Effector memory CD4-positive, alpha-beta T cell (primary cell): ENCODE measurements at places on chromosomes 2 and 18.
A peak's percentile ranks its signal among the peaks of the same experiment; 100 is the strongest.

DNA sequence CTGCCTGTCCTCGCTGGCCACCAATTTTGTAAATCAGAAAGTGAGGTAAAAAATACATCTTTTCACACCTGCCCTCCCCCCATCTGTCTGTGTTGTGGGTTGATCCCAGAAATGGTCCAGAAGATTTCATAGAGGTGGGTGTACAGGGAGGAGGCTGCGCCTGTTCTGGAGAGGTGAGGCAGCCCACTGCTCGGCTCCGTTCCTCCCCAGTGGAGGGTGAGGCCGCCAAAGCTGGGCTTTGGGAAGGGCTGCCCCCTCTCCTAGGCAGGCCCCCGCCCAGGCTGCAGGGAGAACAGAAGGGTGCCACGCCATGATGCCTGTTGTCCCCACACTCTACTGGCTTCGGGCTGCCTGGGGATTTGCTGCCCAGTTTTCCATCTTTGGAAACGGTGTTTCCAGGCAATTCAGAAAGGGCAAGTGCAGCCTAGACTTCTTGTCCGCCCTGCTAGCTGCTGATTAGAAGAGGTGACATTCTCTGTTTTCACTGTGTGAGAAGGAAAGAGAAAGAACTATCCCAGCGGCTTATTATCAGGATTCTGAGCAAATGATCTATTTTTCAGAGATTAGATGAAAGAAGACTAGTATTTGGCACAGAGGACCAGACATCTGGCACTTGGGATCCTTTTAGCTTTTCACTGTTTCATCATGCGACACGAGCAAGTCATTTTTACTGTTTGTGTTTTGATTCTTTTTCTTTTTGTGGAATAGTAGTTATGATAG is 18.7 kb downstream of the SMARCAL1 start:
- H3K4me3 ChIP-seq = no peak overlapping the region
- no peaks in the 10 kb centered on the region for H3K27me3 ChIP-seq
- DNase-seq = no peak
- H3K4me1 ChIP-seq = no peaks in the 10 kb centered on the region

DNA sequence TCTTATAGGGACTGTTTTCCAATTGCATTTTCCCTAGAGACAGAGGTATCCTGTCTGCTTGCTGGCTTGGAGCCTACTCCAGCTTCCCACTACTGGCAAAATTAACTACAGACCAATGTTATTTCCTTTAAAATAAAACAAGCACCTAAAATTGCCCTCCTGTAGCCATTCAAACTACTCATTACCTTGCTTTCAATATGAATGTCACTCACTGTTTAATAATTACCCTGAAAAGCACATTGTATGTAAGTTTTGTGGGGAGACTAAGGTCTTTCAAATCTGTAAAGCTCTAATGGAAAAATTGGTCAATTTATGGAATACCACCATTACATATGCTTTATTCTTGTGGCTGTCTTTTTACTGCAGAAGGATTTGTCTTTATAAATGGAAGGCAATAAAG is 87.3 kb downstream of the DOCK10 start:
- no peak for DNase-seq
- no peak overlapping the region for H3K27ac ChIP-seq
- no peaks in the 10 kb centered on the region for H3K27me3 ChIP-seq
- no peak overlapping the region for H3K4me3 ChIP-seq

DNA sequence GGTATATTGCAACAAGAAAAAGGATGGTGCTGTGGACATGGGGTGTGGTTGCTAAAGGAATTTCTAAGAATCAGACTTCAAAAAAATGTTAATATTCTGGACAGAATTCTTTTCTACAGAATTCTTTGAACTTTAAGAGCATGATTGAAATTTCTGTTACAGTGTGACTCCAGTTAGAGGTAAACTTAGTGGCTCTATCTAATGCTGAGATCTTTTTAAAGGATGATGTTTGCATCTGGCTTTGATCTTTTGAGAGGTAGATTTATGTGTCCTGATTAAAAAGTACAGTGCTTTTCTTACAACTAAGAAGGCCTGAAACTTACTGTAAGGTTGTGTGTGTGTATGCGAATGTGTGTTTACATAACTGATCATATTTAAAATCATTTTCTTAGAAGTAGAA is 25.4 kb downstream of the NCK2 start:
- no peaks in the 10 kb centered on the region for H3K27me3 ChIP-seq
- H3K4me3 ChIP-seq = no peak overlapping the region
- peaks cover 85% of the 10 kb centered on the region for H3K4me1 ChIP-seq
- H3K27ac ChIP-seq = peak overlapping the region; percentile 40
- no peak for DNase-seq

DNA sequence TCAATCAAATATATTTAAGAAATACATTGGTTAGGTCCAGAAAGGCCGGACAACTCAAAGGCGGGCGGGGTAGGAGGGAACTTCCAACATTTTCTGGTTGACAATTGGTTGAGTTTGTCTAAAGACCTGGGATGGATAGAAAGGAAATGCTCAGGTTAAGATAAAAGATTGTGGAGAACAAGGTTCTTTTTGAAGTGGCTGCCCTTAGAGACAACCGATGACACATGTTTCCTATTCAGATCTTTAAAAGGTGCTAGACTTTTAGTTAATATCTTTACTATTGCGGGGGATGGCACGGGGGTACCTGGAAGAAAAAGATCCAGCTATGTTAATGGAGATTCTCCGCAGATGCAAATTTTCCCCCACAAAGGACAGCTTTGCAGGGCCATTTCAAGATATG is 10.0 kb upstream of the AP1S3 start:
- no peaks in the 10 kb centered on the region for H3K4me1 ChIP-seq
- no peak overlapping the region for H3K4me3 ChIP-seq
- no peak overlapping the region for H3K27ac ChIP-seq
- DNase-seq = no peak
- no peaks in the 10 kb centered on the region for H3K27me3 ChIP-seq
- no peaks in the 10 kb centered on the region for H3K36me3 ChIP-seq

DNA sequence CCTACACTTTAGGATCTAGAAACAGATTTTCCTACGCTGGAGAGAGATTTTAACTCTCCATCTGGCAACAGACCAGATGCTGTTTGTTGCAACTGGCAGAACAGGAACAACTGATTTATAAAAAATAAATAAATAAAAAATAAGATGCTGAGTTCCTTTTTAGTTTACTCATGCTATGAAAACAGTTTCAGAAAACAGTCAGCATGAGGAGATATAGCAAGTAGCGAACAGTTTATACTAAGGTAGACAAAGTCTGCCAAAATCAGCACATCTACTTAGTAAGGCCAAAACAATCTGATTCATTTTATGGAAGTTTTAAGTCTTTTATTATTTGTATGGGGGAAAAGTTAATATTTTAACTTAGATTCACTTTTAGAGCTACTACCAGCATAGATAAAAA is 974.0 kb upstream of the CNTNAP5 start:
- H3K27me3 ChIP-seq = no peaks in the 10 kb centered on the region
- no peaks in the 10 kb centered on the region for H3K36me3 ChIP-seq
- DNase-seq = no peak
- no peaks in the 10 kb centered on the region for H3K4me1 ChIP-seq
- H3K27ac ChIP-seq = no peak overlapping the region

DNA sequence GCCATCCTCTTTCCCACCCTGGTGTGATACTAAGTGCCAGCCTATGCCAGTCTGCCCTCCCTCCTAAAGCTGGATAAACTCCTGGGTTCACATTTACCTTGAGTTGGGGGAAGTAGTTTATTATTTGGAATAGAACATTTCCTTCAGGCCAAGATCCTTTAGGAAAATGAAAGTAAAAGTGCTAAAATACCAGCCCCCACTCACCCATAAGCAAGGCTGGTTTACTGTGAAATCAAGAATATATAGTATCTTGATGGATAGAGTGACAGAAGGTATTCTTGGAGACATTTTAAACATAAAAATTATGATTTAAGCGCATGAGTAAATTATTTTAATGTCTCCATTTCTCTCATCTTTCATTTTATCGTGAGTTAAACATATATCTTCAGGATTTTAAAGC is 27.1 kb downstream of the ZNF532 start:
- no peak overlapping the region for H3K4me3 ChIP-seq
- H3K27ac ChIP-seq = no peak overlapping the region
- H3K4me1 ChIP-seq = peaks cover 6% of the 10 kb centered on the region
- no peak for DNase-seq
- no peaks in the 10 kb centered on the region for H3K27me3 ChIP-seq

- no peak overlapping the region for H3K27ac ChIP-seq
Measured at GRCh38 chr18:68693091-68693815, 21.7 kb downstream of the TMX3 start.

- H3K27ac ChIP-seq = no peak overlapping the region
- H3K4me1 ChIP-seq = no peaks in the 10 kb centered on the region
- DNase-seq = no peak
- no peaks in the 10 kb centered on the region for H3K27me3 ChIP-seq
- H3K36me3 ChIP-seq = no peaks in the 10 kb centered on the region
Measured at GRCh38 chr2:99081891-99082290, 59.6 kb upstream of the C2orf15 start.

- DNase-seq = no peak
- no peaks in the 10 kb centered on the region for H3K36me3 ChIP-seq
- H3K4me3 ChIP-seq = no peak overlapping the region
- H3K27me3 ChIP-seq = no peaks in the 10 kb centered on the region
- no peak overlapping the region for H3K27ac ChIP-seq
- H3K4me1 ChIP-seq = no peaks in the 10 kb centered on the region
Measured at GRCh38 chr2:31401580-31401979, 13.0 kb downstream of the XDH start.

- no peaks in the 10 kb centered on the region for H3K4me1 ChIP-seq
- no peak overlapping the region for H3K4me3 ChIP-seq
- H3K27me3 ChIP-seq = no peaks in the 10 kb centered on the region
- no peak for DNase-seq
- H3K36me3 ChIP-seq = peaks cover 3% of the 10 kb centered on the region
Measured at GRCh38 chr2:174142290-174142689, 106.0 kb downstream of the OLA1 start.

GRCh38 chr2:161651547-161651946 is 27.3 kb downstream of the SLC4A10 start:
- no peaks in the 10 kb centered on the region for H3K4me1 ChIP-seq
- H3K36me3 ChIP-seq = no peaks in the 10 kb centered on the region
- no peaks in the 10 kb centered on the region for H3K27me3 ChIP-seq
- no peak overlapping the region for H3K27ac ChIP-seq
- no peak overlapping the region for H3K4me3 ChIP-seq

DNA sequence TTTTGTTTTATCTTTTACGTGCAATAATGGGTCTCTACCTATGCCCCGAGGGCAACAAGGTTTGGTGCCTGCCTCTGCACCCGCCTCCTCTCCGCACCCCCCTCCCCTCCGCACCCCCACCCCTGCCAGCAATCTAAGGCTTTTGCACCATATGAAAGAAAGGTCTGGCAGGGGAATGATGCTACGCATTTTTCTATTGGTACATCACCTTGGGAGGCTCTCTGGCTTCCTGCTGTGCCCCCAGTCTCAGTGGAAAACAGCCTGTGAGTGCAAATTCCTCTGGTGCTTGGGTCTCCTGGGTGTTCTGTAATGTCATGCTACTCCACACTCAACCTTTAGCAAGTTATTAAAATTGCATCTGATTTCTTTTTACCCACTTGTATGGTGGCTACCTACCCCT is 161.3 kb upstream of the SMAD7 start:
- no peak for DNase-seq
- no peak overlapping the region for H3K4me3 ChIP-seq
- no peaks in the 10 kb centered on the region for H3K27me3 ChIP-seq
- H3K36me3 ChIP-seq = no peaks in the 10 kb centered on the region
- H3K27ac ChIP-seq = no peak overlapping the region

DNA sequence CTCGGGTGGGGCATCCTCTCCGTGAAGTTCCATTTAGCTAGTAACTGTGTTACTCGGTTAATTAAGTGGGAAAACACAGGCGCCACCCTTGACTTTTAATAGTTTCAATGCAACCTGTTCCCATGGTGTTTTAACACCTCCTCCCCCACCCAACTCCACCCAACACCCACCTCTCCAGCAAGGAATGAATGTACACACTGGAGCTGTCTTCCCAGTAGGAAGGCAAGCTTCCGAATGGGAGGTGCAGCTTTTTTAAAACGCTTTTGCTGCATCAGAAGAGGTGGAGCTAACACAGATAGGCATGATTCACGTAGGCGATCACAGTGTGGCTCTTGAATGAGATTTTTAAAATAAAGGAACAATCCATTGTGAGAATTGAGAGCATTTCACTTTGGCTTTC is 73.8 kb upstream of the AGAP1 start:
- H3K4me3 ChIP-seq = no peak overlapping the region
- no peak overlapping the region for H3K27ac ChIP-seq
- no peaks in the 10 kb centered on the region for H3K36me3 ChIP-seq
- DNase-seq = no peak
- H3K4me1 ChIP-seq = no peaks in the 10 kb centered on the region
- H3K27me3 ChIP-seq = no peaks in the 10 kb centered on the region

DNA sequence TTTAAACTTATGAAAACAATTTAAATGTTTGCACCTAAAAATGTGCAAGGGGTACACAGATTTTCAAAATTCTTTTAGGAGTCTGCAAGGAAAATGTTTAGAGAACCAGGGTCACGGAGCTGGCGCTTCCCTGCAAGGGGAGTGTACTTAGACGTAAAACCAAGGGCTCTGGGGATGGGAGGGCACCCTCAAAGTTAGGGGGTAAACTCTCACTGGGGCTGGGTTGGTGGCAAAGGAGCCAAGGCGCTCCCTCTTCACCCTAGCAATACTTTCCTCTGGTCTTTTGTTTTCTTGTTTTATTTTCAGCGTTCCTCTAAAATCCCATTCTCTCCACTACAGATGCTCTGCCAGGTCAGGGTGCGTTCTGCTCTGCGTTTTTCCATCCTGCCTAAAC is 20.0 kb downstream of the TMEM247 start:
- DNase-seq = no peak
- peak overlapping the region; percentile 48 for H3K4me3 ChIP-seq
- H3K36me3 ChIP-seq = no peaks in the 10 kb centered on the region
- no peaks in the 10 kb centered on the region for H3K27me3 ChIP-seq
- peak overlapping the region; percentile 64 for H3K27ac ChIP-seq

- peaks cover 10% of the 10 kb centered on the region for H3K4me1 ChIP-seq
- no peak for DNase-seq
- H3K4me3 ChIP-seq = peak overlapping the region; percentile 85
- peak overlapping the region; percentile 84 for H3K27ac ChIP-seq
Measured at GRCh38 chr2:121736140-121736461, 574 bp downstream of the NIFK start.

- no peak overlapping the region for H3K27ac ChIP-seq
- no peaks in the 10 kb centered on the region for H3K4me1 ChIP-seq
- no peaks in the 10 kb centered on the region for H3K36me3 ChIP-seq
- no peak for DNase-seq
- no peak overlapping the region for H3K4me3 ChIP-seq
Measured at GRCh38 chr18:21463718-21464117, 136.8 kb downstream of the ESCO1 start.
